ENCODE measurements at places on chromosomes 6 and 20.

- no peak for DNase-seq
These were observed 42.4 kb downstream of the FAM217A start for GRCh38 chr6:4036581-4036980.

DNA sequence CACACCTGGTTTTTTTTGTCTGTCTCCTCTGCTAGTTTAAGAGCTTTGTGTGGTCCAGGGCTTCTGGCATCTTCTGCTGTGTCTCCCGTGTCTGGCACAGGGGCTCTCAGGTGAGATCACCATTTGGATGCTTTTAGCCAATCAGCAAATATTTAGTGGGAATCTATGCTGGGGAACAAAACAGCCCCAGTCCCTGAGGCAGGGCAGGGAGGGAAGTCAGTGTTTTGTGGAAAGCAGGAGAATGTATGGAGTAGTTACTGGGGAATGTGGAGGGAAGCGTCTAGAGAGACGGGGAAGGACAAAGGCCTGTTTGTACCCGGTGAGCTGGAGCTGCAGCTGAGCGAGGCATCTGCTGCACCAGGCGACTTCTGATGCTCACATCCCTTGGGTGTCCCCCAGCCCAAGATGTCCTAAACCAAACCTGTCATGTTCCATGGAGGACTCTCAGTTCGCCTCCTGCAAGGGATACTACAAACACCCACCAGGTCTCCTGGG is 49.3 kb upstream of the NNAT start:
- no peak for DNase-seq

DNA sequence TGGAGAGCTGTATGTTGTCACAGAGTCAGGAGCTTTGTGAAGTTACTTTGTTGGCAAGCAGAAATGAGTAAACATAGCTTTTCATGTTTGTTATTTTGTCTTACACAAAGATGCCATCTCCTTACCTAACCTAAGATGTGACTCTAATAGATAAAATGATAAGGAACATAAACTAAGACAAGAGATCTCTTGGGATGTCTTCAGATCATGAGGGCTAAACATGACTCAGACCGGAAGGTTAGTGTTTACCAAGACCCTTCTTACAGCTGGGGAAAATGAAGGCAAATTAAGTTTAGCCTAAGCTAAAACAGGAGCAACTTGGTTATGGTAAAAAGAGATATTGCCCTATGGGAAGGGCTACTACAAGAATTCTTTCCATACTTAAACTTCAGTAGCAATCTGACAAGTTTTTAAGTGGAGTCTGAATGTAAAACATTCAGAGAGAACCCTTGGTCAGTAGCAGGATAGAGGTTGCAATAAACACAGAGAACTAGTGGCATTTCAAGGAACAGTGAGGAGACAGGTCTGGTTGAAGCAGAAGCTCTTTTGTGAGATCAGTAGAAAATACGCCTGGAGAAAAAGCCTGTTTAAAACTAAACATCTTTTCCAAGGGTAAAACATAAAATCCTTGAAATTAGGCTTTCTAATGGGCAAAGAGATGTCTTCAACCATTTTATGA is 29.9 kb downstream of the SGK1 start:
- DNase-seq: no peak

DNA sequence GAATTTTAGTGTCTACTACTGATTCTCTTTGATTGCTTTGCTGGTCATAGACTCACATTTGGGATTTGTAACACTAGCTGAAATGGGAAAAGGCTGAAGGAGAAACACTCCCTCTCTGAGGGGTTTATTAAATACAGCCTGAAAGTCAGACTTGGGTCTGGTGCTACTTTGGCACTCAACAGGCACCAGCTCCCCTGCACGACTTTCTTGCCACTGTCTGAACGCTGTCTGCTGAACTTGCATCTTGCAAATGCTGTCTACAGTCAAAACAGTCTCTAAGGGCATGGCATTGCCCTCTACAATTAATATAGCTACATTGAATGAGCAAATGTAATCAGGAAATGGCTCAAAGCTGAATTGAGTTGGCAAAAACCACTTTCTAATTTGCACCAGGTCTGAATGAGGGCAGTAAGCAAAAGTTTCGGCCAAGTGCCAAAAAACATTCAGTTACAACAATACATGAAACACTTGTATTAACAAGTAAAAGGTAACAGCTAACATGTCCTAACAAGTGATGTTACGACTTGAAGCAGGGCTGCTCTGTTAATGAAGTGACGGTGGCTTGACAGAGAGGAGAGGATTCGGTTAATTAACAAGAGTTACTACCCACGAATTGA is 119.5 kb downstream of the FOXC1 start:
- no peak for DNase-seq

GRCh38 chr6:121999456-122000065 is 399.9 kb upstream of the HSF2 start:
- DNase-seq: no peak

GRCh38 chr6:147675281-147675680 is 166.8 kb downstream of the SAMD5 start:
- no peak for DNase-seq
